B cell (primary cell): ENCODE measurements at places on chromosomes 2 and 18. TPM values are rescaled to one million over a fixed set of nuclear protein-coding genes. Genes with fewer than 3 reads are reported as not detected.

- H3K27ac ChIP-seq = no peak overlapping the region
- H3K4me3 ChIP-seq = no peak overlapping the region
- DNase-seq = peak; percentile 28
- H3K36me3 ChIP-seq = no peaks in the 10 kb centered on the region
These were observed 180.1 kb downstream of the CAPN13 start for GRCh38 chr2:30627151-30627550.

DNA sequence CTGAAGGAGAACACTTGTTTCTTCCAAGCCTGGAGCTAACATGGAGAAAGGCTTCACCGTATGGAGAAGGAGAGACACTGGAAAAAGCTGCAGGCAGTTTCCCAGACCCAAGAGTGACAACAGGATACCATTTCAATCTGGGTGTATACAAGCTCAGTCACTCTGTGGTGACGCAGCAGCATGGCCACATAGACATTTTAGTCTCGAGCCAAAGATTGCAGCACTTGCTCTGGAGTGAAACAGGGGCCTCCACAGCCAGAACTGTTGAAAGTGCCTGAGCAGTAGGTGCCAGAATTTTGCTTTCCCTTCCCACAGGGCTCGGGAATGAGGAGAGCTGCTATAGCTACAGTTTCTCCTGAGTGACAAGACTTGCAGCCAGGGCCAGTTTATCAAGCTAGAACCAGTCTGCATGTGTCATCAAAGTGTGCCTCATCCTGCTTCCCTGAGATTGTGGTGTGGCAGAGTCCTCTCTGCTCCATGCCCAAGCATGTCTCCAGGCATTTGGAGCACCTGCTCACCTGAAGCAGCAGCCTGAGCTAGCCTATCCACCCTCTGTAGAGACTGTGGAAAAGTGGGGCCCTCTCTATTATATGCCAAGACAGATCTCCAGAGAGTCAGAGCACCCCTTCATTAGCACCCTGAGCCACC, 234.6 kb upstream of the CDH19 start:
- no peak overlapping the region for H3K27ac ChIP-seq
- H3K4me1 ChIP-seq = no peaks in the 10 kb centered on the region
- no peak for DNase-seq
- H3K36me3 ChIP-seq = no peaks in the 10 kb centered on the region
- H3K4me3 ChIP-seq = no peak overlapping the region

- no peaks in the 10 kb centered on the region for H3K27me3 ChIP-seq
- no peak for DNase-seq
- H3K36me3 ChIP-seq = no peaks in the 10 kb centered on the region
- H3K4me3 ChIP-seq = no peak overlapping the region
- H3K27ac ChIP-seq = no peak overlapping the region
These were observed 30.9 kb downstream of the MREG start for GRCh38 chr2:215982465-215982875.

DNA sequence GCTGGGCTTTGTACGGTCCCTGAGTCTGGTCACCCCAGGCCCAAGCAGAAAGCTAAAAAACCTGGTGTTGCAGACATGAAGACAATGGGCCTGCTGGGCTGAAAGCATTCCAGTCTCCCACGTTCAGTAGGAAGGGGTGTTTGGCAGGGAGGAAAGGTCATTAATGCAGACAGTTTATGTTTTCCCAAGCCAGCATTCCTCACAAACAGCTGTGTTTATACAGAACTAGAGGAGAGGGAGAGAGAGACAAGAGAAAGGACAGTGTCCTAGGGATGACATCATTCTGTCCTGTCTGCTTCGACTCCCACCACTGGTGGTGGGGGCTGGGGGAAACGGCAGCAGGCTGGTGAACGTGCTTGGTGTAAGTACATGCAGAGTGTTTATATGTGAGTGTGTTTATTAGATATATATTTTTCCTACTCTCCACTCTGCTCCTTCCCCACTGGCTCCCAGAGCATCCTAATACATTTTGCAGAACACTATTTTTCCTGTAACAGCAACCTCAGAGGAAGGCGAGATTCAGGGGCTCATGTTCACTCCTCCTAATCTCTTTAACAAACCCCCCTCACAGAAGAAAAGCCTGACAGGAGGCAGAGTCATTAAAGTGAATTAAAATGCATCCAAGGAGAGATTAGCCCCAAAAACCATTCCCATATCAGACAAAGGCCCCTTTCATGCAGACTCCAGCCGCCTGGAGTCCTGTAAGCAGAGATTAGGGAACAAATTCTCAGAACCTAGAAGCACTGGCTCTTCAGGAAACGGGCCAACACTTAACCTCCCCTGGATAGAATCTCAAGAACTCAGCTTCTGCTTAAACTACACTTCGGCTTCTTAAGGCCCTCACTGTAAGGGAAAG, 380.4 kb downstream of the TNS1 start:
- H3K4me1 ChIP-seq = no peaks in the 10 kb centered on the region
- H3K36me3 ChIP-seq = no peaks in the 10 kb centered on the region
- no peak overlapping the region for H3K4me3 ChIP-seq
- no peak overlapping the region for H3K27ac ChIP-seq

GRCh38 chr18:57621246-57621604, 411 bp downstream of the NARS1 start:
- no peaks in the 10 kb centered on the region for H3K36me3 ChIP-seq
- no peaks in the 10 kb centered on the region for H3K27me3 ChIP-seq
- DNase-seq = no peak
- peaks cover 11% of the 10 kb centered on the region for H3K4me1 ChIP-seq

DNA sequence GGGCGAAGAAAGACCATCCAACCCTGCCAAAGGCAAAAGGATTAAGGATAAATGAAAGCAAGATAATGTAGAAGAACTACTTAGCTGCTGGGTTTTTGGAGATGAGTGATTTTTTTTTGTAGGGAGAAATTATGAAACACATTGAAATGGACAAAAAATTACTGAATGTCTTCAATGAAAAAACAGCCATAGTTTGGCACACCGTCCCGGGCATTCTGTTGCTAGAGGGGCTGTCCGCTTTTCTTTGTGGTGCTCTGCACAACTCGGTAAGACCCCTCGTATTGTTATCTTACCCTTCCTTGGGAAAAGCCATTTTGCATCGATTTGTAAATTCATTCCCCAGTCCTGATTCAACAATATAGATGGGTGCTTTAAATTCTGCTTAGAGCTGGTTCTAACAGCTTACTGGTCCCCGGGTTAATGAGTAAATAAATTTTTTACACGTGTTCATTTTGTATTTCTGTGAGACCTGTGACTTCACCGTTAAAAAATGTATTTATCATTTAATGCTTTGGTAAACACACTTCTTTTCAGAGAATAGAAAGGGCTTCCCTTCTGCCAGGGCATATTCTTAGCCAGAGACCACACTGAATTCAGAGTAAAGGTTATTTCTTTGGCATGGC, 912 bp upstream of the LAPTM4A start:
- peak overlapping the region; percentile 74 for H3K4me3 ChIP-seq
- peaks cover 28% of the 10 kb centered on the region for H3K4me1 ChIP-seq
- DNase-seq = no peak
- no peaks in the 10 kb centered on the region for H3K36me3 ChIP-seq

GRCh38 chr2:229133155-229133772, 137.8 kb downstream of the PID1 start:
- no peaks in the 10 kb centered on the region for H3K4me1 ChIP-seq

DNA sequence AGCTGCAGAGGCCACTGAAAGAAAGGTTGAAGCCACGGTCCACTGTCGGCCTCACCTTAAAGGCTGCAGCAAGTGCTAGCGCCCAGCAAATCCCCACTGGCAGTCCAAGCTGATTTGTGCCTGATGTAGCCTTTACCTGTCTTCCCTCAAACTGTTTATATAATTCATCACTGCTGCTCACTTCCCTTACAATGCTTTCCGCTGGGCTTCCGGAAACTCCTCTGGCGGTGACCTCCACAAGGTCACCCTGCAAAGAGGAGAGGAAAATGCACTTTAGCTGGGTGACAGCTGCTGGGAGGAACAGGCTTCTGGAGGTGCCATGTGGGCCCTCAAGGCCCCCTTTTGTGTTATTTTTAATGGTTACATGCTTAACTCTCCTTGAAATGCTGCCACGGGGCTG, 126.2 kb downstream of the CMPK2 start:
- H3K27ac ChIP-seq = no peak overlapping the region
- H3K27me3 ChIP-seq = no peaks in the 10 kb centered on the region
- no peak for DNase-seq

DNA sequence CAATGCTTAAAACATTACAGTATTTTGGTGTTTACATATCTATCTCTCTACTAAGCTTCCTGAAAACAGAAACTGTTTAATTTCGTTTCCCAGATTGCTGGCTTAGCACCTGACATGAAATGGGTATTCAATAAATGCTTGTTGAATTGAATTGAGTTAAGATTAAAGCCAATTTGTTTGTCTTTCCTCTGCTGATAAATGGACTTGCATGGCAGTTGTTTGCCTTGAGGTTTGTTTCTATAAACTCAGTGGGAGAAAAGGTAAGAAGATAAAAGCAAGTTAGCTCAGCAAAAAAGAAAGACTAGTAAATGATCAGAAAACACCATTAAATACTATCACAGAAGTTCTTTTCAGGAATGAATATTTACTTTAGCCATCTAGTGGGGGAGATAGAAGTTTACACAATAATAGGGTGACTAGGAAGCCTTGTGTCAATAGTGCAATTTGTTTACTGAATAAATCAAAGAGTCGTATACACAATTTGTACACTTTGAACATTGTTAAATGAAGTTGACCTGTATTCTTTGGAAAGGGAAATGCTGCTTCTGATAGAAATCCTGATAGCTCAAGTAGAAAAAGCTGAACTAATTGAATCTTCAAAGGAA, 754.5 kb upstream of the FAM98A start:
- H3K36me3 ChIP-seq = no peaks in the 10 kb centered on the region
- no peak overlapping the region for H3K27ac ChIP-seq
- H3K27me3 ChIP-seq = no peaks in the 10 kb centered on the region
- DNase-seq = no peak
- H3K4me3 ChIP-seq = no peak overlapping the region

DNA sequence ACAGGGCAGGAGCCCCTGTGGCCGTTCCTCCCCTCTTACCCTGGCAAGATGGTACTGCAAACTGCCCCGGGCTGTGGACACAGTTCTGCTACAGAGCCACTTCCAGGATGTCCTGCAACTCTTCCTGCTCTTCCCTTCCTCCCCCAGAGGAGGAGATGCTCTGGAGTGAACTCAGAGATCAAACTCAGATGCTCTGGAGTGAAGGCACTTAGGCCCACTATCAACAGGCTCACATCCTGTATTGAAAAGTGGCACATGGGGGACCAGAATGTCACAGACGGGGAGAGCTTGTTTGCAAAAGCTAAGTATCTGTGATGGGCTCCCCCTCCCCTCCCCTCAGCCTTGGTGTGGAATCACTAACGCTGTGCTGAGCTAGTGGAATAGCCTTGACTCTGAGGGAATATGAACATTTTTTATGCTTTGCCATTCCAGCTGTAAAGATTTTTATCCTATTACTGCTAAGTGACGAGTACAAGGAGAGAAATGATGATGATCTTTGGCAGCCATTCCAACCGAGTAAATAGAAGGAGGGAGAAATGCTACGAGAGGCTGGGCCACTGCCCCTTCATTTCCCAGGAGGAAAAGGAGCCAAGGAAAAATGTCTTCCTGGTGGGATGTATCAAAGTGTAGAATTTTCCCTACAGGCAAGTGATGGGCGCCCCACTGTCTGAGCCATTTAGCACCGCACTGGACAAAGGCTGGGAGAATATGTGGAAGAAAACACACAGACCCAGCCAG, 152.6 kb downstream of the GALNT14 start:
- no peak for DNase-seq
- no peaks in the 10 kb centered on the region for H3K4me1 ChIP-seq
- H3K4me3 ChIP-seq = no peak overlapping the region
- H3K36me3 ChIP-seq = no peaks in the 10 kb centered on the region

DNA sequence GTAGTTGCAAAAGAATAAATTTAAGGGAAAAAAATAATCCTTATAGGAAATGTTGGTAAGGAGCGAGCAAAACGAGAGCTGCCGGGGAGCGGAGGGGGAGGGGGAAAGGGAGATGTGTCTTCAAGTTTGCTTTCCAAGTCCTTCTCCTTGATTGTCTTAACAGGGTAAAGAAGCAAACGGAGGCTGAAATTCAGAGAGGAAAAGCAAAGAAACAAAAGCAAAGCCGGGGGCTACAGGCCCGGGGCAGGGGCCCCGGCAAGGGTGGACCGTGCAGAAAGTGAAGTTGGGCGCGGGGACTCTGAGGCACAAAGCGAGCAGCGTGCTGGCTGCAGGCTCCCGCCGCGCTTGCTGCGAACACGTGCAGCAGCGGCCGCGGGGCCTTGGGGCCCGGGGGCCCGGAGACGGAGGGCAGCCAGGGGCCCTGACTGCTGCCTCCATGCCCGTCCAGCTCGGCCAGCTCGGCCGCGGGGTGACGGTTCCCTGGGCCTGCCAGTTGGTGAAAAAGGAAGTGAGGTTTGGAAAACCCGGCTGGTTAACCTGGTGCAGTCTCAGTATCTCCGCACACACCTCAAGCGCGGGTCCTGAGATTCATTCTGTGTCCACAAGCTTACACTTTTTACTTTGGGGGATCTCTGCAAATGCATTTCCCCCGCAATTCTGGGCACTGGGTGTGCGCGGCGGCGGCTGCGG, 4.1 kb downstream of the BCL11A start:
- no peaks in the 10 kb centered on the region for H3K27me3 ChIP-seq
- no peak for DNase-seq
- H3K4me1 ChIP-seq = peaks cover 45% of the 10 kb centered on the region
- H3K36me3 ChIP-seq = peaks cover 36% of the 10 kb centered on the region
- H3K4me3 ChIP-seq = peak overlapping the region; percentile 88

DNA sequence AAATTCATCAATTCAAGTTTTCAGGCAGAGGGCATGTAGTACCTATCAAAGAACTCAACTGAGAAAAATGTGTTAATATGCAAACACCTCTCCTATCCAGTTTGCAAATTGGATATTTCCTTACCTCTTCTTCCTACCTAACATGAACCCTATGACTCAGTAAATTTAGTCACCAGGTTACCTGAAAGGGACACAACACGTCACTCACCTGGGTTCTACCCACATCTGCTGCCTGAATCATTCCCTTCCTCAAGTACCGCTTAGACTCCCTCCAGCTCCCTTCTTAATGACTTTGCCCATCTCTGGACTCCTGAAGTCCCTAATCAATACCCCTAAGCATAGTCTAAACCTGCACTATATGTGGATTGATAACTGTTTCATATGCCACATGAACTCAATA, 10.4 kb downstream of the ANKRD44 start:
- no peaks in the 10 kb centered on the region for H3K27me3 ChIP-seq
- peak overlapping the region; percentile 86 for H3K27ac ChIP-seq
- H3K4me1 ChIP-seq = peaks cover 87% of the 10 kb centered on the region
- H3K36me3 ChIP-seq = peaks cover 58% of the 10 kb centered on the region
- H3K4me3 ChIP-seq = no peak overlapping the region
- DNase-seq = no peak

Gene GBX2
- polyA plus RNA-seq = not detected in 2 replicates

Gene DES
- polyA plus RNA-seq = not detected in 2 replicates

Gene MYOM1
- polyA plus RNA-seq = 1.5 TPM in 2 replicates

Gene TXNDC2
- 0.07 TPM in 1 of 2 replicates, not detected in the other for polyA plus RNA-seq
